PC-9 (cell line): ENCODE measurements at places on chromosomes 4 and X. TPM values are rescaled to one million over a fixed set of nuclear protein-coding genes. Genes with fewer than 3 reads are reported as not detected.

CCKAR gene
- not detected in 2 replicates for total RNA-seq

ERCC6L gene
- 6.5 and 10.0 TPM in 2 replicates for total RNA-seq

LINC00632 gene
- total RNA-seq = 0.20 and 0.46 TPM in 2 replicates

MAGED2 gene
- total RNA-seq = 108 and 137 TPM in 2 replicates

SLC38A5 gene
- 0.46 and 1.5 TPM in 2 replicates for total RNA-seq

DGAT2L6 gene
- total RNA-seq = not detected in 2 replicates

CD99 gene
- total RNA-seq = 159 and 203 TPM in 2 replicates

NPNT gene
- total RNA-seq = 0.20 and 0.48 TPM in 2 replicates

MAGEA1 gene
- total RNA-seq = not detected in 2 replicates

GAGE13 gene
- not detected in 2 replicates for total RNA-seq

TMEM150C gene
- total RNA-seq = 0.74 and 0.98 TPM in 2 replicates
